ENCODE measurements at places on chromosomes 12 and 14.
A peak's percentile ranks its signal among the peaks of the same experiment; 100 is the strongest.

- no peak for DNase-seq
Measured at GRCh38 chr12:52215587-52216031, 17.4 kb upstream of the KRT7 start.

GRCh38 chr14:34179727-34180126 is 228.9 kb upstream of the EGLN3 start:
- DNase-seq: no peak

GRCh38 chr14:102516531-102517391 is 7.2 kb upstream of the ANKRD9 start:
- DNase-seq: peak; percentile 37

DNA sequence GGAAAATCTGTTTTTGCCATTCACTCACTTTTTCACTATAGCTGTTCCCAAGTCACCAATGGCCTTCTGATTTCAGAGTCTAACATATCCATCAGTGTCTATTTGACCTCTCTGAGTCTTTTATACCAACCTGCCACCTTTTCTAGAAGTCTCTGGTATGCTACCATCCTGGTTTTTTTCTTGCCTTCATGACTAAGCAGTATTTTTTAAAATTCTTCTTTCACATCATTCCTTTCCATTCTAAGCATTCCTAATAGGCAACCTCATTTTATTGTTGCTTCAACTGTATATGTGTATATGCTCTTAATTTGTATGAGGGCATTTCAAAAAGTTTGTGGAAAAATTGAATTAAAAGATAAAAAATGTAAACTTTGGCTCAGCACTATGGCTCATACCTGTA is 5.0 kb downstream of the IRAK4 start:
- DNase-seq: no peak

GRCh38 chr12:13680916-13681315 is 300.5 kb downstream of the GRIN2B start:
- no peak for DNase-seq

DNA sequence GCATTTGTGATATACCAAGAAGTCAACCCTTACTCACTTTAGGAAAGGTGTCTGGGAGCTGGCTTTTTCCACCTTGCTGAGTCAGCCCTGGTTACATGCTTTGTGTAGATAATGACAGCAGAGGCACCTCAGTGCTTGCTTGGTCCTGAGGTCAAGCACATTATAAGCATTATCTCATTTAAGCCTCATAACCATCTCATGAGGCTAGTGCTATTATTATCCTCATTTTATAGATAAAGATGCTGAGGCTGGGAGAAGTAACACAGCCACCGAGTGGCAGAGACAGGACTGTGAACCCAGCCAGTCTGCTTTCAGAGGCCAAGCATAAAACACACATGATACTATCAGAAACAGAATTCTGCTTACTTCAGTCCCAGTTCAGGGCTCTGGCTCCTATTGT is 29.4 kb downstream of the MAX start:
- DNase-seq: no peak

DNA sequence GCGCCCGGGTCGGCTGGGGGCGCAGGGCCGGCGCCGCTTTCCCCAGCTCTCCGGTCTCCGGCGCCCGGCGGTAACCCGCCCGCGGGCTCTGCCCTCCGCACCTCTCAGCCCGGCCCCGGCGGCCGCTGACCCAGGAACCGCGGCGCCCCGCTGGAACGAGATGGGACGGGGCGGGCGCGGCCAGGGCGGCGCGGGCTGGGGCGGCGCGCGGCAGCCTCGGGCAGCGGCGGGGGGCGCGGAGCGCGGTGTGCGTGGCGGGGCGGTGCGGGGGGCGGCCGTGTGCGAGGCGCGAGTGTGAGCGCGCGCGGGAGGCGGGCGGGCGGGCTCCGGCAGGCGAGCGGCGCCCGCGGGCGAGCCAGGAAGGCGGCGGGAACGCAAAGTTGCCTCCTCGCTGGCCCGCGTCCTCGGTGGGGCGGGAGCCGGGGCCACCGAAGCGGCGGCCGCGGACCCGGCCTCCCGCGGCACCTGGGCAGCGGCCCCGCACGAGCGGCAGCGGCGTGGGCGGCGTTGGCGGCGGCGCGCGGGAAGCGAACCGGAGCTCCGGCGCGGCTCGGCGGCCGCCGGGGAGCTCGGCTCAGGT is 671 bp upstream of the DIO3 start:
- DNase-seq: no peak

- DNase-seq: peak; percentile 62
Measured at GRCh38 chr12:106128585-106129328, 10.0 kb downstream of the NUAK1 start.

DNA sequence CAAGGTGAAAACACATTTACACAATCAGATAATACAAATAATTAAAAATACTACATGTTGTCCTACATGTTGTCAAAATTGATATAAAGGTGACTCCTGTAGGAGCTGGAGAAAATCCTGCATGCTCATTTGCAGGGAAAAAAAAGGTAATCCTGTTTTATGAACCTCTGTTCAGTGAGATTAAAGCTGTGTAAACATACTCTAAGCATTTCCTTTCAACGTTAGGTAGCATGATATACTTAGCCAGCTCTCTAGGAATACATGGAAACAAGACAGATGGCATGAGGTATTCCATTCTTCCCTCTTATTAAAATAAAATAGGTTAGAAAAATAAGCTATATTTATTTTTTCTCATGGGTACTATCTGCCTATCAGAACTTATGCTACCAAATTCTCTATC is 635.7 kb upstream of the FLRT2 start:
- DNase-seq: peak; percentile 16

DNA sequence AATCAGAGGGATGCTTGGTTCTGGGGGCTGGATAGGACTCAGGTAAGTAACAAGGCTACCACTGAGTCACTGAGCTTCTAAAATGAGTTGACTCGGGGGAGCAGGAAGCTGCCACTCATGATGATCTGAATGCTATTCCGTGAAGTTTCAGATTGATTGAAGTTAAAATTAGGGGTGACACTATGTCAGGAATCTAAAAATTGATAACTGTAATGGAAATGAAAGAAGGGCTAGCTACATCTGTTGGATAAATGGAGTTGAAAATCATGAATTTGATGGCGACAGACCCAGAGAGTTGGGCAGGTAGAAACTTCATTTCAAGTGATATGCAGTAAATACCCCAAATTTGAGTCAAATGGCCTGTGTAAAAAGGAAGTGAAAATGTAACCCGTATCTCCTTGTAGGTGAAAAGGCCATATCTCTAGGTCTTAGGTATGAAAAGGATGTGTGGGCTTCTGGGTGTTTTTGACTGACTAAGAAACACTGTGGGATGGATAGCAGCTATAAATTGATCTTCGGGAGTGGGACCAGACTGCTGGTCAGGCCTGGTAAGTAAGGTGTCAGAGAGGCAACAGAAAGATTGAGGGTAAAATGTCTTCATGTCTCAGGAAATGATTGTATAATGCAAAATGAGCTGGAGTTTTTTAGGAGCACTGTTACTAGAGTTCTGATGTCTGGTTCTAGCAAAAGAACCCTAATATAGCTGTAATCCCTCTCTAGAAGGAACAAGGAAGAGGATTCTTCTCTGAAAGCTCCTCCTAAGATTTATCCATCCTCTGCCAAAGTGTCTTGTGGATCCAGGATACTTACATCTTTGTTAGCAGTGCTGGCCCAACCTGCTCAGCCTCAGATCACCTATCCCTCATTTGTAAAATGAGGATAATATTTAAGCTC is 57.3 kb downstream of the DAD1 start:
- no peak for DNase-seq

DNA sequence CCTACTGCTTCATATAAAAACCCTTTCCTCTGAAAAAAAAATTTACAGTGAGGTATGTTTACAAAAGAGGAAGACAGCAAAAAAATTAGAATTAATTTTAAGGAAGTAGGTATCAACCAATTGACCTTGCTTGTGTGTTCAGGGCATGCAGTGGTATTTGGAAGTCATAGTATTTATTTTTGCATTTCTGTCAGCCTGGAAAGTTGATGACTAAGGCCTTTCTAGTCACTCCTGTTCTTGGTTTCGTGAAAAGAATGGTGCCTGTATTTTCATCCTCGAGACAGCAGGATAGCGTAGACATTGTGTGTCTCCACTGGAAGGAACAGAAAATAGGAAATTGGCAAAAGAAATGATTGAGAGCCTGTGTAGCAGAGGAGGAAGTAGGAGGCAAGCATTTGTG is 24.5 kb downstream of the SLC16A7 start:
- DNase-seq: no peak

DNA sequence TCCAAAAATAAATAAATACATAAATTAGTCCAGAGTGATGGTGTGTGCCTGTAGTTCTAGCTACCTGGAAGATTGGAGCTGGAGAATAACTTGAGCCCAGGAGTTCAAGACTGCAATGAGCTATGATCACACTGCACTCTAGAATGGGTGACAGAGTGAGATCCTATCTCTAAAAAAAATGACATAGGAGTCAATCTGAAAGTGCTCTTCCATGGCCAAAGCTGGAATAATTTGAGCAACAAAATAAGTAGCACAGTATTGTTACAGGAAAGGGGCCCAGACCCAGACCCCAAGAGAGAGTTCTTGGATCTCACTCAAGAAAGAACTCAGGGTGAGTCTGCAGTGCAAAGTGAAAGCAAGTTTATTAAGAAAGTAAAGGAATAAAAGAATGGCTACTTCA is 24.9 kb upstream of the SLC7A8 start:
- DNase-seq: no peak

DNA sequence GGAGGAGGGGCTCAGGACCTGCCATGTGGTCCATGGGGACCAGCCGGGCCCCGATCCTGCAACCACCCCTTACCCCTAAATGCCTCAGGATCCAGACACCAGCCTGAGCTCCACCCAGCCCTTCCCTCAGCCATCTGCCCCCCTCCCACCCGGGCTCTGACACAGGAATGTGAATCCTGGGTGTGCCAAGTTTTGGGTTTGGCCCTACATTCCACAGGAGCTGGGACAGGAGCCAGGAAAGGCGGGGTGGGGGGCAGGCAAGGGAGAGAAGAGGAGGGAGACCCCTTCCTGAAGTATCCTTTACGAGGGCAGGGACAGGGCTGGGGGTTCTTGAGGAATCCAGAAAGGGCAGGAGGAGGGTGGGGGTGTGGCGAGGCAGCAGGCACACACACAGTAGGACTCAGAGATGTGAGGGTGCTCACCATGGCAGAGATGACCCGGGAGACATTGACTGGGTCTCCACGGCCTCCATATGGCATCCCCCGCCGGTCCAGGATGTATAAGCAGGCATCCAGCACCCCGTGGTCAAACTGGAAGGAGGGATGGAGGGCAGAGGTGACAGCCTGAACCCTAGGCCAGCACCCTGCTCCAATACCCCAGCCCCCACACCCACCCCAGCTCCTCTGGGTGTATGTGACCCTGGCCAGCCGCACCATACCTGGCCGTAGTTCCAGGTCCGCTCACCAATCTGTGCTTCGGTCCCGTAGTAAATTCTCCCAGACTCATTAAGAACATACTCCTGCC is 3.5 kb downstream of the TGM1 start:
- no peak for DNase-seq

DNA sequence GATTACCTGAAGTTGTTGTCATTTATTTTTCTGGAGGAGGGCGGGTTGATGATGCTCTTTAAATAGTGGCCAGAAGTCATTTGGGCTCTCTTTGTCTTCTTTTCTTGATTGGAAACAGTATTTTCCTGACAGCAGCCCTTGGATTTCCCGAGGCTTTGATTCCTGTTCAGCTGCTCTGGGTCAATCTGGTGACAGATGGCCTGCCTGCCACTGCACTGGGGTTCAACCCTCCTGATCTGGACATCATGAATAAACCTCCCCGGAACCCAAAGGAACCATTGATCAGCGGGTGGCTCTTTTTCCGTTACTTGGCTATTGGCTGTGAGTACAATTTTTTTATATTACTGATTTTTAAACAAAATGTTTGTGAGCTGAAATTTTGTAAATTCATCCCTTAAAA is 60.4 kb downstream of the ANAPC7 start:
- no peak for DNase-seq

DNA sequence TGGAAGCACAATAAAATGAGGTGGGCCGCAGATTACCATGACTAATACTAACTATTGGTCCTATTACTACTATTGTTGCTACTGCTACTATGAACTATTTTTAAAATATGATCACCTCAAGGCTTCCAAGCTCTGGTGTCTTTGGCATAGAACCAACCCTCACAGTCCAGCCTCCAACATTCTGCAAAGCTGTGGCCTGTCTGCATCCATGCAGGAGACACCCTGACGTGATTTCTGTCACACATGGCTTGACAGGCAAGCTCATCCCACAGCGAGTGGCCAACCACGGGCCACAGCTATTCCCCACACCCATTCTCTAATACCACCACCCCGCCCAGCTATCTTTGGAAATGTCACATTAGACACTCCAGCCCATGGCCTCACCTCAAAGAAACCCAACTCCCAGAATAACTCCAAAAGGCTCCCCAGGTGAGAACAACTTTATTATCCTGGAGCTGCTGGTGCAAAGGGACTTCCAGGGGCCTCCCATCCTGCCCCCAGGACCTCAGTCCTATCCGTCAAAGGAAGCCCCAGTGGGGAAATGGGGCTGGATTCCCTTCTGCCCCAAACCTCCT is 14.4 kb downstream of the ISCU start:
- DNase-seq: no peak

DNA sequence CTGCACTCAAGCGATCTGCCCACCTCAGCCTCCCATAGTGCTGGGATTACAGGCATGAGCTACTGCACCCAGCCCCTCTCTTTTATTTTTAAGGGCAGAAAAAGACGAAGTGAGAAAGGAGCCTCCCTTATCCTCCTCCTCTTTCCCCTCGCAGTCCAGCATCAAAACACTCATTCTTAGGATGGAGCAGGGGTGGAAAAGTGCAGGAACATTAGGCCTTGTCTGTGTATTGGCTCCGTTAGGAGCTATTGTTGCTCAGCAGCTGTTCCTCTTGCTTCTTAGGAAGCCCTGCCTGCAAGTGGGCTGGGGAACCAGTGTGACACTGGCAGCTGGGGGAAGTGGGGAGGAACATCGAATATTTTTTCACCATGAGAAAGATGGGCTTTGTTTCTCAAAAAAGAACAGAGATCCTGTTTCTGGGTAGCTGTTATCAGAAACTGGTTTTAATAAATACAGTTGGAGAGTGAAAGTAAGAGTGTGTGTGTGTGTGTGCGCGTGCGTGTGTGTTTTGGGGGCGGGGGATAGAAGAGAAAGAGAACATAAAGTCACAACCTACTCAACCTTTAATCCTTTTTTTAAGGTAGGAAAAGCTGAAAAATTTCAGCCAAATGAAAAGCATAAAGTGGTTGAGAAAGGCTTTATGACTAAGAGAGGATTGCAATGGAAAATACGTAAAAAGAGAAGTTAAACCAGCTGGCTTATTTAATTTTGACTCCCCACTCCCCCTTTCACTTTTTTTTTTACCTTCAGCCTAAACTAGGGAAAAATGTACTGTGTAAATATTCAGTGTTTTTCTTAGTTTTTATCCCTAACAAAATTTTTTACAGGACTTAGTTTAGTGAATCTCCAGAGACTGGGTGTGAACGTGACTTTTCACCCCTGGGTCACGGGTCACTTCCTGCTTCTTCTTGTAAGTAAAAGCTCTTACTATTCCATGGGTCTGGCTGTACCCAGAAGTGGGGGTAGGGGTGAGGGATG is 197.2 kb upstream of the PLEKHG7 start:
- peak; percentile 32 for DNase-seq

GRCh38 chr12:80504389-80505163 is 60.5 kb downstream of the PTPRQ start:
- DNase-seq: no peak
